ENCODE measurements at places on chromosomes 2 and 18.

GRCh38 chr2:69013840-69014821 is 1.2 kb downstream of the ANTXR1 start:
- no peak for DNase-seq

- no peak for DNase-seq
Measured at GRCh38 chr2:78411303-78411702, 614.2 kb upstream of the REG3G start.

DNA sequence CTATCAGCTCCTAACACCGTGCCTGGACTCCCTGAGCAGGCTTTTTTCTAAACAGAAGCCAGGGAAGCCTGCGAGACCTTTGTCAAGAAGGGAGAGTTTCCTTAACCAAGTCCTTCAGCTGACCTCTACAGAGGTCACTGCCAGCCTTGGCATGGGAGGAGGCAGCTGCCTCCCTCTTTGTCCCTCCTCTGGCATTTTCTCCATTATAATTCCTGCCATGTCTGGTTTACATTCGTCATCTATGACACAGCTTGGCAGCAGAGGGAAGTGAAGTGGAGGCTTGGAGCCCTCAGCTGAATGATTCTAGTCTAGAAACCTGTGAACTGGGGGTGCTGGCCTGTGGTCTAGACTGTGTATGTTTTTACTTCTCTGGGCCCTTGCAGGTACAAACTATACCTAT is 22.5 kb downstream of the LIPG start:
- DNase-seq, result no peak

DNA sequence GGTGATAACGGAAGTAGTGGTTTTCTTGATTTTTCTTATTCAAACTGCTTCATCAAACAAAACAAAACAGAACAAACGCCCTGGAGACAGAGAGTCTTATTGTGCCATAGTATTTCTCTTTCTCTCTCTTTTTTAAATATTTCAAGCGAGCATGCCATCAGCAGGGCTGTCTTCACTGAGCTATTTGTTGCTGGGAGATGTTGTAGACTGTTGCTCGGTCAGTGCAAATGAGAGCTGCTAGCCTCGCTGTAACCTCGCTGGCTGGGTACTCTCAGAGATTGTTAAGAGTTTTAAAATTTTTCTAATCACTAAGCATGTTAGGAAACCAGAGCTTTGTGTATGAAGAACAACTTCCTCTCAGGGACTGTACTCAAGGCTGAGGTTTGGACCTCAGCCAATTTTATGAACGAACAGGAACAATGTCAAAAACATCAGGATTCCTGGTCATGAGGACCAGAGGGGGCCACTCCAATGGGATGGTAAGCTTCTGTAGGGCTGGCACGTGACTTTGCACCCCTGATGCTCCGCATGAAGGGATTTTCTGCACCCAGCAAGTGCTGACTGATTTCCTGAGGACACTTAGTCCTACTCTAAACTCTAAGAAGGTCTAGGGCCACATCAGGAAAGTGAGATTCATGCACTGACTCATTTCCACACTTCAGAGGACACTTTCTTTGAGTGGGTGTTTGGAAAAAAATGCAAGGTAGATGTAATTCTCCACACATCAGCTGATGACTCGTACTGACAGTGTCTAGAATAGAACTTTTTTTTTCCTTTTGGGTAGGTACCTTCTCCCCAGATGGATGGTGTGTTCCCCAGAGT is 59.8 kb upstream of the IL1R1 start:
- peak; percentile 52 for DNase-seq

GRCh38 chr2:160469621-160470204 is 23.9 kb downstream of the RBMS1 start:
- no peak for DNase-seq

DNA sequence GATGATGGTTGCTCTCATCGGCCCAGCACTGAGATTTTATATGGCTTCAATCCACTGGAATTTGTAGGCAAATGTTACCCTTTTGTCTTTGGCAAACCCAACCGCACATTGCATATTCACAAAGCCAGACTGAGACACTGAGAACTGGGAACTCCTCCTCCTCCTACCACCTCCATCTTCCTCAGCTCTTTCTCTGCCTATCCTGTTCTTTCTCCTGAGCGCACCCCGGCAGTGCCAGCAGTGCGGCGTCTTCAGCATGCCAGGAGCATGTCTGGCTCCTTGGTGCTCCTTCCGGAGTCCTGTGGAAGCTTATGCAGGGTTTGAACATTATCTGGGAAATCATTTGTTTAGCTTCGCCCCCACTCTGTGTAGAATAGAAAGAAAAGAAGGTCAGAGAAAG is 50.8 kb downstream of the TRIB2 start:
- DNase-seq, result no peak

DNA sequence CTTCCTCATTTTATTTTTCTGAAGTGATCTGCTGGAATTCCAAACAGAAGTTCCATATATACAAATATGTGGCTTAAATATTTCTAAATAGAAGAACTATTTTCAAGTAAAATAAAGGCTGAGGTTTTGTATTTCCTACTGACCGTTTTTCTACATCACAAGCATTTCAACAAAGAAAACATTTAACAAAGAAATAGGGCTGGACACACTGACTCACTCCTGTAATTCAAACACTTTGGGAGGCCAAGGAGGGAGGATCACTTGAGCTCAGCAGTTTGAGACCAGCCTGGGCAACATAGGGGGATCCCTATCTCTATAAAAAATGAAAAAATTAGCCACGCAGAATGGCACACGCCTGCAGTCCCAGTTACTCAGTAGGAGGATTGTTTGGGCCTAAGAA is 44.6 kb downstream of the TANK start:
- DNase-seq, result no peak

Data from stimulated activated CD4-positive, alpha-beta T cell treated with anti-CD3 and anti-CD28 coated beads, Interleukin-4, amount 100 ng/mL, for 1 hour (primary cell).